ENCODE measurements at places on chromosomes 16 and 17. TPM values are rescaled to one million over a fixed set of nuclear protein-coding genes. Genes with fewer than 3 reads are reported as not detected.
A peak's percentile ranks its signal among the peaks of the same experiment; 100 is the strongest.

Gene C16orf96
- 0.52 TPM for total RNA-seq

Gene ZNF594
- total RNA-seq: 4.4 TPM

Gene CMTM2
- total RNA-seq: not detected

Gene FASN
- total RNA-seq: 388 TPM

Gene MNT
- 5.4 TPM for total RNA-seq

Gene ADAD2
- total RNA-seq: not detected

- peak overlapping the region; percentile 84 for H3K4me3 ChIP-seq
- DNase-seq: no peak
- peak overlapping the region; percentile 98 for H3K27ac ChIP-seq
- no peaks in the 10 kb centered on the region for H3K36me3 ChIP-seq
- H3K27me3 ChIP-seq: no peaks in the 10 kb centered on the region
- peaks cover 47% of the 10 kb centered on the region for H3K4me1 ChIP-seq
Measured at GRCh38 chr16:14070555-14070876, 603 bp upstream of the MRTFB start.

- H3K27ac ChIP-seq: no peak overlapping the region
- H3K36me3 ChIP-seq: no peaks in the 10 kb centered on the region
- DNase-seq: no peak
- no peaks in the 10 kb centered on the region for H3K27me3 ChIP-seq
Measured at GRCh38 chr17:37483311-37484039, 6.2 kb upstream of the DUSP14 start.

- H3K36me3 ChIP-seq: no peaks in the 10 kb centered on the region
- DNase-seq: no peak
- H3K4me1 ChIP-seq: peaks cover 4% of the 10 kb centered on the region
- no peaks in the 10 kb centered on the region for H3K27me3 ChIP-seq
- no peak overlapping the region for H3K4me3 ChIP-seq
Measured at GRCh38 chr17:49235896-49236295, 5.3 kb upstream of the PHOSPHO1 start.

- DNase-seq: no peak
- no peaks in the 10 kb centered on the region for H3K27me3 ChIP-seq
- no peaks in the 10 kb centered on the region for H3K36me3 ChIP-seq
Measured at GRCh38 chr16:1539720-1540555, 6.5 kb downstream of the TMEM204 start.

DNA sequence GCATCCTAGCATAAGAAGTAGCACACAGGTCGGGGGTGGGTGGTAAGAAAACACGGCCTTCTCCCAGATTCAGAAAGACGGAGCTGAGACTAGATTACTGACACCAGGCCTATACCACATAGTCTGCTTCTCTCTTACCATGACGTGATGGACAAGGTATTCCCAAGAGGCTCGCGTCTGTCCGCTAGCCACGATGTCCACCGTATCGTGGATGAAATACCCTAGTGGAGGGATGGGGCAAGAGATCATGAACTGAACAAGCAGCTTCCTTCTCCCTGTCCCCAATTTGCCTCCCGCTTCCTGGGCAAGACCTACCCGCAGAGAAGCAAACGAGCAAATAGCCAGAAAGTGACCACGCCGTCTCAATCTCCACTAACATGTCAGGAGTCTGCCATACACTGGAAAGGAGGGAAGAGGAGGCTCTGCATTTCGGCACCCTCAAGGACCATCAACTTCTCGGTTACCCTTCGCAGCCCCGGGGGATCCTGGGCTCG is 820 bp downstream of the TLCD1 start:
- H3K4me3 ChIP-seq: no peak overlapping the region
- H3K4me1 ChIP-seq: peaks cover 61% of the 10 kb centered on the region
- no peak for DNase-seq
- H3K27me3 ChIP-seq: no peaks in the 10 kb centered on the region

DNA sequence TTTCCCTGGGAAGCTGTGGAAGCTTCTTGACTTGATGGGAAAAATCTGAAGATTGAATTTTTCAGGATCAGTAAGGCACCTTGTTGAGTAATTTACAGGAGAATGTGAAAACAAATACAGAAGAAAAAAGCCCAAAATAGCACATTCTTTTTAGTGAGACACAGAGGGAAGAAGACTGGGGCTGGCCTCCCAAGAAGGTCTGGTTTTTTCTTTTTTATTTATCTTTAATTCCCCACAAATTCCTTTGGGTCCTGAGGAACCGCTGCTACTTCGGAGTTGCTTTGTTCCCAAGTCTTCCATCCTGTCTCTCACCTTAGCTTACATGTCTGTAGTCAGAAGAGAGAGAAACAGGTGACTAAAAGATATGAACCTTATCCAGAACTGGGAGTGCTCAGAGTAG is 166.6 kb upstream of the NOG start:
- no peak for DNase-seq
- H3K4me3 ChIP-seq: no peak overlapping the region
- no peaks in the 10 kb centered on the region for H3K4me1 ChIP-seq
- no peaks in the 10 kb centered on the region for H3K27me3 ChIP-seq
- H3K27ac ChIP-seq: no peak overlapping the region

GRCh38 chr16:4136229-4136813 is 20.1 kb upstream of the ADCY9 start:
- H3K36me3 ChIP-seq: no peaks in the 10 kb centered on the region
- DNase-seq: peak; percentile 70
- H3K4me1 ChIP-seq: peaks cover 6% of the 10 kb centered on the region
- H3K27me3 ChIP-seq: no peaks in the 10 kb centered on the region

DNA sequence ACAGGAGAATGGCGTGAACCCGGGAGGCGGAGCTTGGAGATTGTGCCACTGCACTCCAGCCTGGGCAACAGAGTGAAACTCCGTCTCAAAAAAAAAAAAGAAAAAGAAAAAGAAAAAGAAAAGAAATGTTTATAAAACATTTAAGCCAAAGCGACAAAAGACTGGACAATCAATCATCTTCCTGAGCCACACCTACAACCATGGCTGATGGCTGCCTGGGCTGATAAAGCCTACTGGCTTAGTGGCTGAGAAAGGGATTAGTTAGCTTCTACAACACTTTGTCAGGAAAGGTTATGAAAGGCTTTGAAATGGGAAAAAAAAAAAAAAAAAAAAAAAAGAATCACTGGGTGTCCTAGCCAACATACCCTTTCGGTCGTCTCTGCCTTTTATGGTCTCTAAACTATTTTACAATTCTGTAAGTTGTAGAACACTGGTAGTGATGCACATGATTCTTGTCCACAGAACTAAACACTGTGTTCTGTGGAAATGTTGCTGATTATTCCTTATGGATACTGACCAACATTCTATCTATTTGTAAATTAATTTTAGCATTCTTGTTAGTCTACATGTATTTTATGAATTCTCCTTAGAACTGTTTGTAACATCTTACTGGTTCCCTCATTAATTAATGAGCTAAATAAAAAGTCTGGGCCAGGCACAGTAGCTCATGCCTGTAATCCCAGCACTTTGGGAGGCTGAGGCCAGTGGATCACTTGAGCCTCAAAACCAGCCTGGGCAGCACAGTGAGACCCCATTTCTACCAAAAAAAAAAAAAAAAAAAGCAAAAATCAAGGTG is 45.5 kb downstream of the ZZEF1 start:
- peaks cover 12% of the 10 kb centered on the region for H3K36me3 ChIP-seq
- no peak overlapping the region for H3K4me3 ChIP-seq
- H3K27me3 ChIP-seq: no peaks in the 10 kb centered on the region
- H3K27ac ChIP-seq: no peak overlapping the region
- peaks cover 4% of the 10 kb centered on the region for H3K4me1 ChIP-seq
- no peak for DNase-seq

DNA sequence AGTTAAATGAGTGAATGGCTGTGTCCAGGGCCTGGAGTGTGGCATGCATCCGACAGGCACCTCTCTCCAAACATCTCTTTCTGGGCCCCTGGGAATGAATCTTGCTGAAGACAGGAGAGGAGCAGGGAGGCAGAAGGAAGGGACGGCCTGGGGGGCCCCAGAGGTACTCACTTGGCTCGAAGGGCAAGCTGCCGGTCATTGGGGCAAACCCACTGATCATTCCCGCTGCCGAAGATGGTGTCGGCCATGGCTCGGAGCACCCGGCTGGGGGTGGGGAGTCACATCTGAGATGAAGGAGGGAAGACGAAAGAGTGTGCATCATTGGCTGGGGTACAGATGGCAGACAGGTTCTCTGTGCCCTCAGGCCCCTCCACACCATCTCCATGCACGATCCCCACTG is 25.3 kb downstream of the RPH3AL start:
- no peak overlapping the region for H3K27ac ChIP-seq
- no peaks in the 10 kb centered on the region for H3K27me3 ChIP-seq
- H3K36me3 ChIP-seq: no peaks in the 10 kb centered on the region
- no peak overlapping the region for H3K4me3 ChIP-seq
- H3K4me1 ChIP-seq: peaks cover 28% of the 10 kb centered on the region
- DNase-seq: no peak

DNA sequence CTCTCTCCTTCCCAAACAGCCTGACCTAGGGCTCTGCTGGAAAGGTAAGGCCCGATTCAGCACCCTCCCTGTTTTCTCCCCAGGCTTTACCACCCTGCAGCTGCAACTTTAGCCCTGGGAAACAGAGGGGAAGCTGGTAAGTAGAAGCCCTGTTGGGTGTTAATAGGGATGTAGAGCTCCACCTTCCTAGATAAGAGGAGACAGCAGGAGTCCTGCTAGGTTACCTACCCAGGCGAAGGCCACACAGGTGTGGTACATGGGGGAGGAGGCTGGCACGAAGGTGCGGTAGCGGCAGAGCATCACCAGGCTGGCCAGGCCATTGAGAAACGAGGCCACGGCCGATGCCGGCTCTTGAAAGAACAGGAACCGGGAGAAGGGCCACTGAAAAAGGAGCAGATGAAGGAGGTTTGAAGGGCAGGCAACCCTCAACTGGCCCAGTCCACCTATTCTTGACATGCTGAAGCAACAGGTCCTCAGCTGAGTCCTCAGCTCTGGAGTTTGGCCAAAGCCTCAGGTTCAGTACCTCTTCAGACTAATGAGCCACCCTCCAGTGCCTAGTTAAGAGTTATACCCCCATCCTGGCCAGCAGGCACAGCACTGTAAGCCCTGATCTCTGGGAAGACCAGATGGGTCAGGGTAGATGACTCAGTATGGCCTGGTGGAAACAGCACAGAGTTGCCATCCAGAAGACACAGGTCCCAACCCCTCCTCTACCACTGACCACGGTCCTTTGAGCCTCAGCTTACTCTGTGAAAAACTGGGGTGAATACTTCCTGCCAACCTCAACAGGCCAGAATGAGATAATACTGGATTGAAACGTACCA is 3.3 kb downstream of the PGAP3 start:
- no peaks in the 10 kb centered on the region for H3K36me3 ChIP-seq
- DNase-seq: no peak
- no peaks in the 10 kb centered on the region for H3K27me3 ChIP-seq
- no peak overlapping the region for H3K4me3 ChIP-seq
- peaks cover 21% of the 10 kb centered on the region for H3K4me1 ChIP-seq
- H3K27ac ChIP-seq: no peak overlapping the region

GRCh38 chr16:89052890-89053724 is 40.5 kb upstream of the ACSF3 start:
- H3K27me3 ChIP-seq: peaks cover 6% of the 10 kb centered on the region
- no peak overlapping the region for H3K27ac ChIP-seq
- H3K36me3 ChIP-seq: no peaks in the 10 kb centered on the region
- DNase-seq: no peak
- no peaks in the 10 kb centered on the region for H3K4me1 ChIP-seq
- H3K4me3 ChIP-seq: no peak overlapping the region
